ENCODE measurements at places on chromosomes 5 and 9.

DNA sequence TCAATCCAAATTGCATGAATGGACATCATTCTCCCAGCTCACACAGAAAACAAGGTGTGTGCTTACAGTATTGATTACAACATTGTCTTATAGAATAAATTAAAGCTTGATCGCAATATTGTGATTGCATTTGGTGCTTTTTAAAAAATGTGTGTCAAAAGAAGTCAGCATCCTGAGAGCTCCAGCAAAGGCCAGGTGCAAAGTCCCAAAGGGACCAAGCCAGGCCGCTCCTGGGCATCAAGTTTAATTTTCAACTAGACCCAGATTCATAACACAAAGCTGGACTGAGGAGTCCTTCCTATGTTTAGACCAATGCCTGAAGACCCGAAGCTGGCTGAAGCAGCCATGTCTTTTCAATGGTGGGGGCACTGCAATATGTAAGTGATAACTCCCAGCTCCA is 295.6 kb downstream of the IRX2 start:
- no peak for DNase-seq

GRCh38 chr5:39780347-39780746 is 355.6 kb upstream of the DAB2 start:
- DNase-seq = no peak

DNA sequence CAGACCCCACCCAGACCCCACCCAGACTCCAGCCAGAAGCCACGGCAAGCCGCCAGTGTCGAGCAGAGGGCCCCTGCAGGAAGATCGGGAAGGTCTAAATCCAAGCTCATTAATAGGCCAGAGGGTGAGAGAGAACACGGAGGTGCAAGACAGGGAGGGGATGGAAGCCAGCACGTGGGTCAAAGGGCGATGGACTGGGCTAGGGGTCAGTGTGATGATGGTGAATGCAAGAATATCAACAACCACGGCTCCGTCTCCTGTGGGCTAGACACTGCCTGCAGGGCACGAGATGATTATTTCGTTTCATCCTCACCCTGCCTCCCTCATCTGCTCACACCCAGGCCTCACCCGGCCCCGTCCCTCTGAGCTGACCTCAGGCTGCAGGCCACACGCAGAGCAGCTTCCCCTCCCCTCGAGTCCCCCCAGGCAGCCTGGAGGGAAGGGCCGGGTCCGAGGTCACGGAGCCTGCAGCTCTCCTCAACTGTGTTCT is 122.0 kb downstream of the COL23A1 start:
- no peak for DNase-seq

- no peak for DNase-seq
Observed at GRCh38 chr5:78300464-78301045, 6.1 kb upstream of the AP3B1 start.

DNA sequence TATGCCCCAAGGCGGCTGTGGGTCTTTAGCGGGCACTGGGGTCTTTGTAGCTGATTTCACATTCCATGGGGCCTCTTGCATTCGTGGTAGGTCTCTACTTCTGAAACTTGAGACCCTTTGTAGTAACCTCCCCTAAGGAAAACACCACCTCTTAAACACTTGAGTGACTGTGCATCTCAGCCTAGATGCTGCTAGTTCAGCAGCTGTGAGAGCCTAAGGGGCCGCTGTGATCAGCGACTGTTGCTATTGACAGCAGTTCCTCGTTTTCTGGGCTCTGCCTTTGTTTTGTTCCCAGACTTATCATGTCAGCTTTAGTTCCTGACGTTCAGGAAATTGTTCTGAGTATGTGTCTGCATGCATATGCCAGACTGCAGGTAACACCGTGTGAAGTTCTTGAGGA is 171.2 kb downstream of the HSPA4 start:
- DNase-seq = no peak

DNA sequence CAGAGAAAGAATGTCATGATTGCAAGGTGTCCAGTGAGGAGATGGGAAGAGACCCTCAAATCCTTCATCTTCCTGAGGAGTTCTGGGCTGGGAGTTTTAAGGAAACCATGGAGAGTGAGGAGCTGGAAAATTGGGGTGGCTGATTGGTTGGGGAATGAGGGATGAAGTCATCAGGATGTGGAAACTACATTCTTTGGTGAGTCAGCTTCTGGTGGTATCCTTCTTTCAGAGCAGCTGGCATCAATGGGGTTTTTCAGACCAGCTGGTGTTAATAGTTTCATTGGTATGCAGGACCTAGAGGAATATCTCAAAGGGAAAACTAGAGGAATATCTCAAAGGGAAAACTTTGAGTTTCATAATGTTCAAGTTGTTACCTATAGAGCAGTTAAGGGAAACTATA is 45.2 kb downstream of the RNF180 start:
- DNase-seq = no peak

DNA sequence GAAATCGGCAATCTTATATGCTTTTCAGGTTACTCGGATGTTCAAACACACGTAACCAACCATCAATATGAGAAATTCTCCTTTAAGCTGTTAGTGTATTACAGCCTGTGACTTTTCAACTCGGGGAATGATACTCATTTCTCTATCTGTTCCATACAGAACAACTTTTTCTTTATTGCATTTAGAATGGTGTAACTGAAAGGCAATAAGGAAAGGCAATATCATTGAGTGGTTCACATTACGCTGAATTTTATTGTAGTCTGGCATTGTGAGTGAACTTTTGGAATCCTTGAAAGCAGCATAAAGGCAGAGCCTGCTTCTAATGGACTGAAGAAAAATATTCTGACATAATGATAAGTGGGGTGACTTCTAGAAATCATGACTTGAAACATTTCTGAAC is 54.4 kb upstream of the MEF2C start:
- no peak for DNase-seq

GRCh38 chr5:1235379-1235778 is 10.2 kb downstream of the SLC6A18 start:
- no peak for DNase-seq

DNA sequence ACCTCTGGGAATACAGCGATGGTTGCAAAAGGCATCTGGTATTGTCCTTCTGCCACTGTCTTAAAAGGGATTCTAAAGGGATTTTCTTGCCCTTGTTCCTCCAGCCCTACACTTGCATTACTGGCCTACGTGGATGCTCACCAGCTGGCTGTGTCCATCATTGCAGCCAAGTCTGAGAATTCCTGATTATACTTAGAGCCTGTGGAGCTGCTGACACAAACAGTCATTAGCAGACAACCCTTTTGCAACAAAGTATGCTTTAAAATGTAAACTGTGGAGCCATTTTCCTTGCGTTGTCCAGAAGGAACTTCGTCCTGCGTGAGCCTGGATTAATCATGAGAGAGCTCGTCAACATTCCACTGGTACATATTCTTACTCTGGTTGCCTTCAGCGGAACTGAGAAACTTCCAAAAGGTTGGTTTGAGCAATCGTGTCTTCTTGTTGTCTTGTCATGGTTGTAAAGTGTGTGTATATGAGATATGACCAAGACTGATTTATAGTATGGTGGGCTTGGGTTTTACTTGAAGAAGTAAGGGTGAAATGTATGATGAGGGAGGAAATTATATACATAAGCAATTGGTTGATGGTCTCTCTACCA is at the start of gene MUSK:
TSS of gene MUSK (plus strand) at position 222 of the 598 bp plus-strand sequence. CDS start at position 336, 114 bp downstream.
- no peak for DNase-seq

GRCh38 chr9:88643931-88644330 is 109.0 kb downstream of the NXNL2 start:
- no peak for DNase-seq

- DNase-seq = no peak
Observed at GRCh38 chr5:167792514-167792913, 498.9 kb upstream of the WWC1 start.

Measured in activated T-helper 1 cell treated with anti-CD3 and anti-CD28 coated beads, Interleukin-2, amount 50 U/mL, for 16 hours (primary cell).